Epithelial cell of proximal tubule (primary cell): ENCODE measurements at places on chromosomes 7 and 10. TPM values are rescaled to one million over a fixed set of nuclear protein-coding genes. Genes with fewer than 3 reads are reported as not detected.

ECD gene
- total RNA-seq, result 26.0 and 38.8 TPM in 2 replicates

NODAL gene
- not detected in 2 replicates for total RNA-seq

RPEL1 gene
- total RNA-seq, result 0.06 and 0.07 TPM in 2 replicates

DNA sequence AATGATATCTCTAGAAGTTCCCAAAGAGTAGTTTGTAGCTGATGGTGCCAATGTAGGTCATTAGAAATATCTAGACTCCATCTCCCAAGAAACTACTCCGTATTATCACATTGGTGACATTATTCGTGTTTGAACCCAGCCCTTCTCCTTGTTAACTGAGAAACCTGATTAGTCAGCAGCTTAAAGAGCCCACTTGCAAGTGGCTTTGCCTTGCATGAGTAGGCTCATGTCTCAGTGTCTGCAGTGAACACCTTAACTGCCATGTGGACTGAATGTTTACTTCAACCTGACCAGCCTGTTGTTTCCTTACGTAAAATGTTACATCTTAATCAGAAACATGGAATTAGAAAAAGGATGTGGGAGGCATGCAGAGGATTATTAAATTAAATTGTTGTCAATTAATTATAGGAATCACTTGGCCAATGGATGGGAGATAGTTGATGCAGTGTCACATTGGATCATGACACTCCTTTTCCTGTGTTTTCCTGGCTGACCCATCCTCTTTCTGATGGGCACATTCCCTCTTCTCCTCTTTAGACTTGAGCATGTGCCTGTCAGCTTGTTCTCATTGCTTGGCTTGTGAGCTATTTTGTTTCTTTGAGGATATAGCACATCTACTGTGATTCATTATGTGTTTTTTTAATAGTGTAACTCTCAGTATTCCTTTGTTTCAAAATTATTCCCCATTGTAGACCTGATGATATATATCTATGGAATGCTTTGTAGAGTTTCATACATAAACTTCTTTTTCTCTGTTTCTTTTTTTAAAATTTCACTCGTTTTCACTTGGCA lies 18.0 kb downstream of the STARD3NL start:
- no peak for DNase-seq

DNA sequence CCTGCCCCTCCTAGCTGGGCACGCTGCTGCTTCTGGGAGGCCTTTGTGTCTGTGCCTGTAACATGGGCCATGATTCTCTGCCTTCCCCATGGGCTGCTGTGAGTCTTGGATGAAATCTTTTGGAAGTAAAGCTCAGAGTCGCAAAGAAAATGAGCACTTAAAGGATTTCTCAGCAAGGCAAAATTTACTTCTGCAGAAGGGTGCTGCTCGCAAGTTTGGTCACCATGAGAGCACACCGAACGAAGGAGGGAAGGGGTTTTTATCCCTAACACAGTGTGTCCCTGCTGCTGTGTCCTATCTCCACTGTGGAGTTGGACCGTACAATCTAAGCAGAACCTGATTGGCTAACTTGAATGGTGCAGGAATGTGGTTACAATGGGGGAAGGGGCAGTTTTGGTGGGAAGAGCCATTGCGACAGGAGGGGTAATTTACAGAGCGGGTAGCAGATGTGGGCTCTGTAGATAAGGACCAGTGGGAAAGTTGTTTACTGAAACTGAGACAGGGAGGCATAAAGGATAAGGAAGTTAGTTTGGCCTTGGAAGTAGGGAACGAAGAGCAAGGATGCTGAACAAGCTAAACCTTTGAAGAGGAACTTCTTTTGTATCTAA lies 57.5 kb downstream of the FANK1 start:
- no peak for DNase-seq
